ENCODE measurements at places on chromosomes 6 and 20.
A peak's percentile ranks its signal among the peaks of the same experiment; 100 is the strongest.

GRCh38 chr6:128124713-128125112 lies 223.9 kb upstream of the THEMIS start:
- DNase-seq = no peak

GRCh38 chr20:48092596-48093280 lies 307.5 kb upstream of the SULF2 start:
- no peak for DNase-seq

- no peak for DNase-seq
Measured at GRCh38 chr6:44105993-44106740, 21.1 kb downstream of the MRPL14 start.

DNA sequence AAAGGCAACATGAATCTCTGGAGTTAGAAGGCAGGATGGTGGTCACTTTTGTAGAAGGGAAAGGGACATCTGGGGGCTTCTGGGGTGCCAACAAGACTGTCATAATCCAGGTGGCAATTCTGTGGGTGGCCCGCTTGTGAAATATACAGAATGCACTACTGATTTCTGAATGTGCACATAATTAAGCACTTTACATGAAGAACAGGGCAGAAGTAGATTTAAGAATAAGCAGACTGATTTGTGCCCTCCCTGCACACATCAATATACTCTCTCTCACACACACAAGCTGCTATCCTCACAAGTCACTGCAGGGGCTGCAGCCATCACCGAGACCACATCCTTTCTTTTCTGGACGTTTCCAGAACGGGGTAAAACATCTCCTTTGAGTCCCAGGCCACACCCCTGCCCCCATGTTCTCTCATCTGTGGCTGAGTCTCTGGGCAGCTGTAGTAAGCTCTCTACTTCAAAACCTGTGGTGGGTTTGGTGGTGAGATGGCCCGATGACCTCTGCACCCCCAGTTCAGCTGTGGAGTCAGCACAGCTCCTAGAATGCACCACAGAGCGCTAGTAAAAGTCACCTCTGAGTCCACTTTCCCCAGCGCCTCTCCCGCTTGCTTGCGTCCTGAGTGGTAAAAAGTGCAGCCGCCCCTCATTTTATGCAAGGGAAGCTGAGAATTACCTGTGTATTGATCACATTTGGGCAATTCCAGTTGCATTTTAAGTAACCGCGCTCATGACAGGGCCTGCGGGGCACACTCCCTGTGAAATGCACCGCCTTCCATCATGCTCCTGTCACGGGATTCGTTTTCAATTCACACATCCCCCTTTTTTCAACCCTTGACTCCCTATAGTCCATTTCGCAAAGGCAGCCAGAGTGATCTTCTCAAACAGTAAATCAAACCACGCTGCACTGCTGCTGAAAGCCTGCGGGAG lies 115.5 kb downstream of the NFATC2 start:
- DNase-seq = no peak

GRCh38 chr20:63574156-63574828 lies at the start of gene HELZ2:
HELZ2 (minus strand) TSS chr20:63574239; CDS start chr20:63572385, 1,854 bp downstream.
- peak; percentile 58 for DNase-seq

- DNase-seq = no peak
Measured at GRCh38 chr6:47737406-47737805, 39.0 kb downstream of the ADGRF4 start.

- DNase-seq = no peak
Measured at GRCh38 chr6:22954749-22955385, 385.5 kb downstream of the HDGFL1 start.

DNA sequence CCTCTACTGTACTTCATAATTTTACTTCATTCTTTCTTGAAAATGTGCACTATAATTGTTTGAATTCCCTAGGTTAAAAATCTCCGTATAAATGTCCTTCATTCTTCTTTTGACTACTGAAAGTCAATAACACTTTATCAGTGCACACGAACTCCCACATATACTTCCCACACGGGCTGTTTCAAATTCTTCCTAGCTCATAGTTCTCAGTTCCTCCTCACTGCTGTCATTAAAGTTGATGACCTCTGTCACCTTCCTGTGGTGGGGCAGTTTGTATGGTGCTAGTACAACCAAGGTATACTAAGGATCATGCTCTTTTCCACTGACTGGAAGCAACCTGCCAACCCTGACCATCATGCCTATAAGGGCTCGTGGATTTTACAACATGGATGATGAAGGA lies 40.0 kb upstream of the CD2AP start:
- no peak for DNase-seq

GRCh38 chr6:127460465-127460864 lies 1.3 kb upstream of the KIAA0408 start:
- no peak for DNase-seq

- no peak for DNase-seq
Measured at GRCh38 chr6:106745197-106745770, 115.9 kb downstream of the QRSL1 start.

DNA sequence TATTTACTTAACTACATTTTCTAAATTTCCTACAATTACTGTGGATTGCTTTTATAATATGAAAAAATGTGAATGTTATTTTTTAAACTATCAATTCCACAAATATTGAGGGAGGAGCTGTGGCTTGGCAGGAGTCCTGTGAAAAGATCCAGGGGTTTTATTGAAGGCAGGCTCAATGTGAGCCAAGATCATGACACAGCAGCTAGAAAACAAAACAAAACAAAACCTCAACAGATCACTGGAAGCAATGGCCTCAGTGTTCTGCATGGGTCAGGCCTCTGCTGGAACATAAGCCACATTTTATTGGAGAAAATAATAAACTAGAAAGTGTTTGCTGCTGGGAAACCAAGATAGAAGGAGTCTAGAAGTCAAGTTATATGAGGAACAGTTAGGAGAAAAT lies 19.4 kb upstream of the RCAN2 start:
- no peak for DNase-seq

- DNase-seq = no peak
Measured at GRCh38 chr20:16539280-16540021, 33.8 kb downstream of the KIF16B start.

DNA sequence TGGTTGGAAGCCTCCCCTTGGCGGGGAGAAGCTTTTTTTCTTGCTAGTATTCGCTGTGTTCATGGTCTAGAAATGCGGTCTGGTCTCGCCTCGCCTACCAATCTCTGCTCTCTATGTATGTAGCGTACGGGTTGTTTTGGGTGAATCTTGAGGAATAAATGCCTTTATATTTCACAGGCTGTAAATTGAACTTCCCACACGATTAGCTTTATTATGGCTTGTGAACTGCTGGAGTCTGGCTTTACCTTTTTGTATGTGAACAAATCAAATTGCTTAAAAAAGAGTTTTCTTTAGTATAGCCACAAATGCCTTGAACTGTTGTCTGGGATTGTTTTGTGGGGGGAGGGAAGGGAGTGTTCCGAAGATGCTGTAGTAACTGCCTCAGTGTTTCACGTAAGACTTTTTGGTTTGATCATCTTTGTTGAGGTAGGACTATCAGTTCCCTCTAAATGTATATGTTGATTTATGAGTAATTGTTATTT lies 2.2 kb downstream of the INSM1 start:
- DNase-seq = no peak

GRCh38 chr6:604579-604978 lies 52.3 kb downstream of the HUS1B start:
- DNase-seq = no peak

GRCh38 chr20:42706759-42707158 lies 482.9 kb downstream of the PTPRT start:
- DNase-seq = no peak

GRCh38 chr6:29561091-29561490 lies 1.6 kb upstream of the UBD start:
- DNase-seq = no peak

GRCh38 chr6:39225543-39225942 lies 3.7 kb downstream of the KCNK5 start:
- DNase-seq = no peak

- DNase-seq = no peak
Measured at GRCh38 chr20:33694639-33695012, 8.4 kb upstream of the E2F1 start.

DNA sequence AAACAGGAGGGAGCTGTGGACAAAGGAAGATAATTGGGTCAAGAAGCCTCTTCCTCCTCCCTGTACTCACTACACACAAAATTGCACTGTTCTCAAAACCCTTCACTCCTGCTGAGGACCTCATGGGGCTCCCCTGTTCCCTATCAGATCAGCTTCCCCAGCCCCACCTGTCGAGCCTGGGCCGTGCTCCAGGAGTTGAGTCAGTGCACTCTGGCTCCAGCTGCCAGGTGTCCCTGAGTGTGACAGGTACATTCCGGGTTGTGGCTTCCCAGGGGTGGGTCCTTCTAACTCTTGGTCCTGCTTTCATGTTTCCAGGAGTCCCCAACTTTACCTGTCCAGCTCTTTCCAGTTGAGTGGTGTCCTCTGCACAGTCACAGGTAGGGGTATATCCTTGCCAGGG lies 8.4 kb downstream of the RAB5IF start:
- DNase-seq = no peak

DNA sequence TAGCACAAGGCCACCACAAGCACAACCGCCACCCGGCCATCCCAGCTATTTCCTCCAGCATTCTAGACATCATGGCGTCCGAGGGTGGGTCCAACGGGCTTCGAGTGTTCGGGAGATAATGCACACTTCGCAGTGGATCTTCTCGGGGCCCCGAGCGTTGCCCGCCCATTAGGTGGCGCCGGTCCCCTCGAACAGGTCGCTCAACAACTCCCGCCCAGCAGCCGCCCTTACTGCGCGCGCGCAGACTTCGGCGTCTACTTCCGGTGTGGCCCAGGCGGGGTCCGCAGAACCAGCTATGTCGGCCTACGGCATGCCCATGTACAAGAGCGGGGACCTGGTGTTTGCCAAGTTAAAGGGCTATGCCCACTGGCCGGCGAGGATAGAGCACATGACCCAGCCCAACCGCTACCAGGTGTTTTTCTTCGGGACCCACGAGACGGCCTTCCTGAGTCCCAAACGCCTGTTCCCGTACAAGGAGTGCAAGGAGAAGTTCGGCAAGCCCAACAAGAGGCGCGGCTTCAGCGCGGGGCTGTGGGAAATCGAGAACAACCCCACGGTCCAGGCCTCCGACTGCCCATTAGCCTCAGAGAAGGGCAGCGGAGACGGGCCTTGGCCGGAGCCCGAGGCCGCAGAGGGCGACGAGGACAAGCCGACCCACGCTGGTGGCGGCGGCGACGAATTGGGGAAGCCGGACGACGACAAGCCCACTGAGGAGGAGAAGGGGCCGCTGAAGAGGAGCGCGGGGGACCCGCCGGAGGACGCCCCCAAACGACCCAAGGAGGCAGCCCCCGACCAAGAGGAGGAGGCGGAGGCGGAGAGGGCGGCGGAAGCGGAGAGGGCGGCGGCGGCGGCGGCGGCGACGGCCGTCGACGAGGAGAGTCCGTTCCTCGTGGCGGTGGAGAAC lies at the start of gene HDGFL1:
HDGFL1 (plus strand) TSS at position 286 of the 904 bp plus-strand sequence; CDS start at position 296, 10 bp downstream.
- DNase-seq = no peak

- DNase-seq = no peak
Measured at GRCh38 chr20:58402305-58402704, 13.3 kb downstream of the VAPB start.

GRCh38 chr6:157380458-157380778 lies 572 bp upstream of the ZDHHC14 start:
- DNase-seq = no peak

- no peak for DNase-seq
Measured at GRCh38 chr6:46637933-46638332, 14.7 kb downstream of the CYP39A1 start.

DNA sequence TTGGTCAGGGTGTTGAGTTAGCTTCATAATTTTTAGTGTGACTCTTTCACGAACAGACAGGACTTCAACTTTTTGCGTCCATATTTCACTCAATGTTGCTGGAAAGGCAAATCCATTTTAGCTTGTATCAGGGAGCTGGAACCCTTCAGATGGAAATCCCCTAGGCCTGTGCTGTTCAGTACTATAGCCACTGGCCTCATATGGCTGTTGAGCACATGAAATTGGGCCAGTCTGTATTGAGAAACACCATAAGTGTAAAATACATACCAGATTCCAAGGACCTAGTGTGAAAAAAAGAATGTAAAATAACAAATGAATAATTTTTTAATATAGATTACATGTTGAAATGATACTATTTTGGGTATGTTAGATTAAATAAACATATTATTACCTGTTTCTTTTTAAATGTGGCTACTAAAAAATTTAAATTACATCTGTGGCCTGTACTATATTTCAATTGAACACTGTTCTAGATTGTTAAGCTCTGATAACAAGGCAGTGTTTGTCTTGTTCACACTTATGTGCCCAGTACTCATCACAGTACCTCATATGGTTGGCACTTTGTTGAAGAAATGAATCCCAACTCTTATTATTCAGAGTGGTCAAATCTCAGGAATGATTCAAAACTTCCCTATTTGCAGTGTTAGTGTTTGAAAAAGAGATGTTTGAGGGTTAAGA lies 34.3 kb downstream of the CTNNBL1 start:
- DNase-seq = no peak

- DNase-seq = no peak
Measured at GRCh38 chr20:18496042-18496441, 983 bp downstream of the RBBP9 start.

GRCh38 chr6:136728033-136728939 lies 64.0 kb downstream of the MAP3K5 start:
- DNase-seq = no peak

- no peak for DNase-seq
Measured at GRCh38 chr6:37110500-37111461, 59.2 kb upstream of the PIM1 start.

- no peak for DNase-seq
Measured at GRCh38 chr20:33999025-33999649, 5.4 kb downstream of the RALY start.

GRCh38 chr6:95413789-95414188 lies 163.5 kb upstream of the MANEA start:
- DNase-seq = no peak

- no peak for DNase-seq
Measured at GRCh38 chr6:100228834-100229441, 234.9 kb upstream of the MCHR2 start.

DNA sequence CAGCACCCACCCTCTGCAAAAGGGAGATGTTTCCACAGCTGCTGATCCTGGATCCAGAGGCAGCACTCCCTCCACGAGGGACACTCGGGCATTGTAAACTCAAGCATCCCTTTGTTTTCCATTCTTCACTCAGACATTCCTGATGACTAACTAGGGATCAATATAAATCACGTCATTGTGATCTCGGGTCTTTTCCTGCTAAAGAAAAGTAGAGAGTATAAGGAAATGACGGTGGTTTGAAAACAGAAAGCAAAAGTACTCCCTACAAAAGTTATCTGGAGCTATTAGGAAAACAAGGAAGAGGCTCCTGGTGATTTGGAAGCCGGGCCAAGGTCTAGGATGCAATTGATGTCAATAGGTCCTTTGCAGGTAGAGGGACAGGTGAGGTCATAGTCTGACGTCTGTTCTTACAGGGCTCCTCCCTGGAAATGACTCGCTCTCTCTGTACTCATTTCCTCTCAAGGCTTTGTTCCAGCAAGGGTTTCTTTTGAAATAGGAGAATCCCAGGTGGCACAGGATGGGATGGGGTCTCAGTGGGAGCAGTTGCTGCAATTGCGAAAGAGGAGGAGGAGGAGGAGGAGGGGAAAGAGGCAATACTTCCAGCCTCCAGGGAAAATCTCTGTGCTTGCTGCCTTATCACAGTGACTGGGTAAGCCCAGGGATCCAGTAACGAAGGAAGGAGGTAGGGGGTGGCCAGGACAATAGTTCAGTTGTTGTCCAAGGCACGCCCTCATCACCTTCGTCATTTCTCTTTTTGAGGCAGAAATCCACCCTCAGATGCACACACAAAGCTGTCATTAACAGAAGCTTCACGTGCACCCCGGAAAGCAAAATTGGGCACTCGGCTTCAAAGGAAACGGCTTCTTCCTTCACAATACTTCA lies 222.8 kb downstream of the LY86 start:
- DNase-seq = peak; percentile 7
